ENCODE measurements at places on chromosomes 3 and 15.

- no peak for DNase-seq
Measured at GRCh38 chr3:181941250-181941649, 229.5 kb downstream of the SOX2 start.

GRCh38 chr3:145650170-145650569, 510.8 kb downstream of the PLOD2 start:
- no peak for DNase-seq

DNA sequence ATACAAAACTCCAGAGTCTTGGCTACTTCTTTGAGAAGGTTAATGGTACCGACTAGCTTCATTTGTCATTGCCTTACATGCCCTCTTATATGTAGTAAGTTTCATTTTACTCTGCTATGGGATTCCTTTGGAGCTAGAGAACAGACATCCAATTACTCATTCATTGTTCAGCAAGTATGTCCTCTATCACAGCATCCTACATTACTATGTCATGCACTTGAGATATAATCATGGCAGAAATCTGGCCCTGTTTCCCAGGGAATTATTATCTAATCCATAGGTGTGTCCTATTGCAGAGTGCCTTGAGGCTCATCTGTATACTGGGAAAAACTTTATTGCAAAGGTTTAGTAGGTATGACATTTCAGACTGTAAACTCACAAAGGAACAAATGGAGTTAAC, 333.1 kb upstream of the NECTIN3 start:
- DNase-seq = no peak

GRCh38 chr15:39191871-39192291, 389.0 kb upstream of the THBS1 start:
- no peak for DNase-seq

DNA sequence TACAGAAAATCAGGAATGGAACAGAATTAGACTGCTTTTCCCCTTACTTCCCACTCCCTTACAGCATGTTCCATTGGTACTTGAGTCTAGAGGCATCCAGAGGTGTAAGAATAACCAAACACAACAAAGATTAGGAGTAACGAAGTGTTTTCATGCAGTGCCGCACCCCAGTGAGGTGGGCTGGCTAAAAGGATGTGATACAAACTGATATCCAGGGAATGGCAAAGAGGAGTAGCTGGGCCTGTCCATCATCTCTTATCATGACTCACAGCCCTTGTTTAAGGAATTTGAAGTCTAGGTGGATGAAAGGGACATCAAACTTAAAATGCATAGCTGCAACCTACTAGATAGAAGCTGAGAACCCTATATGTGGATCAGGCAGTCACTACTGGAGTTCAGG, 16.4 kb downstream of the SCG5 start:
- DNase-seq = no peak

GRCh38 chr3:9087831-9088413, 124.7 kb upstream of the RAD18 start:
- no peak for DNase-seq

DNA sequence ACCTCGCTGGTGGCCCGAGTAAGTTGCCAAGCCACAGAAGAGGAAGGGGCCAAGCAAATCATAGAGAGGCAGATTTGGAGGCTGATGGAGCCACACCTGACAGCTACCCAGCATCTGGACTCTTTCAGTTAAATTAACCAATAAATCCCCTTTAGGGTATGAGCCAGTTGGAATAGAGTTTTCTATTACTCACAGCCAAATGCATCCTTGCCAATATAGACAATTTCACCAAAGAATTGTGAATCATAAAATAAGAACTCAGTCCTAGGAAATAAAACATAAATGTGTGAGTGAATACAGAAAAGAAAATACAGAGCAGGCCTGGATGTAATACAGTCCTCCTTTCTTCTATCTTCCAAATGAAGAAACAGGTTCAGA, 161.6 kb upstream of the ANKRD28 start:
- DNase-seq = no peak

DNA sequence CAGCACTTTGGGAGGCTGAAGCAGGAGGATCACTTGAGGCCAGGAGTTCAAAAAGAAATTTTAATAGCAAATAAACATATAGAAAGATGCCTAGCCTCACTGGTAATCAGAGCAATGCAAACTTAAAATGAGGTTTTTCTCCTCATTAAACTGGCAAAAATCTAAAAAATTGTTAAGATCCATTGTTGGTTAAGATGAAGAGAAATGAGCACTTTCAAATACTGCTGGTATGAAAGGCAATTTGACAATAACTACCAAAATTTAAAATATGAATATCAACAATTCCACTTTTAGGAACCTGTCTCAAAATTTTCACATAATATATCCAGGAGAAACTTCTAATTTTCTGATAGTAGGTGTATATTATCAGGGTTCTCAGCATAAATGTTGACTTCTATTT, 100.6 kb upstream of the CTDSPL start:
- no peak for DNase-seq

GRCh38 chr3:156539051-156539450, 15.9 kb downstream of the SSR3 start:
- no peak for DNase-seq

- no peak for DNase-seq
Measured at GRCh38 chr3:14137004-14137403, 12.2 kb downstream of the TMEM43 start.

- no peak for DNase-seq
Measured at GRCh38 chr3:159941038-159942000, 47.3 kb upstream of the IL12A start.

DNA sequence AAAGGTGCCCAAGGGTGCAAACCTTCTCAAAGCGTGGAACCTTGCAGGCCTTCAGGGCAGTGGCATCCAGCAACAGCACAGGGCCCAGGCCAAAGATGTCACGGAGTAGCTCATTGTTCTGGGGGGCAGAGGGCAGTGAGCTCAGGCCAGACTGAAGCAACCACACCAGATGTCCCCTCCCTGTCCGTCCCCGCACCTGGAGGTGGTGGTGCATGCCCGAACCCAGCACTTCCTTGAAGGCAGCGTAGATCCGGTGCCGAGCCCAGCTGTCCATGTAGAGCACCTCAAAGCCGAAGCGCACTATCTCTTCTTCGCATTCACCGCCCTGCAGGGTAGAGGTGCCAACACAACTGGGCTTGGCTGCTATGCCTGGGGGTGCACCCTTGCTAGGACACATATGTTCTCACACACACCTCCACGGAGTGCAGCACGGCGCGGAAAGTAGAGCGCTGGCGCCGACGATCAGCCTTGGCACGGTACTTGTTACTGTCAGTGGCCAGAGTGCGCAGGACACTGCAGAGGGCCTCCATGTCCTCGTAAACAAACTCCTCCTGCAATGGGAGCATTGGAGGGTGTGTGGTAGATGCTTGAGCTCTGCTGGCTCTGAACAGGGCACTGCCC, 3.7 kb downstream of the IFRD2 start:
- DNase-seq = no peak

- no peak for DNase-seq
Measured at GRCh38 chr15:59997070-59997701, 6.9 kb upstream of the FOXB1 start.

DNA sequence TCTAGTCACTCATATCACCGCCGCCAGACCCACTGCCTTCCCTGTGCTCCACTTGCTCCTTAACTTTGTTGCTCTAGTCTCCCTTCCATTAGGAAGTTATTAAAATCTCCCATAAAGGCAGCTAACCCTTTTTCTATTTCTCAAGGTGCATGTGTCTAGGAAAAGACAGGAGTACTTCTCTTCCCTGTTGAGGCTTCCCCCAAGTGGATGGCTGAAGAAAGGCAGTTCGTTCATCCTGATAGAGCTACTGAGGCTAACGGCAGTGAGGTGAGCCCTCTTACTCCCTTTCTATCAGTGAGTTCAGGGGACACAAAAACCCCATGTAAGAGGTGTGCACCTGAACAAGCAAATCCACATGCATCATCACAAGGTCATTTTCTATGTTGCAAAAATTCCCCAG, 397.8 kb downstream of the IGSF11 start:
- no peak for DNase-seq

GRCh38 chr3:43856351-43856750, 165.6 kb downstream of the ABHD5 start:
- DNase-seq = no peak

GRCh38 chr3:51620543-51620942, 50.5 kb upstream of the TEX264 start:
- no peak for DNase-seq

- no peak for DNase-seq
Measured at GRCh38 chr15:29756358-29757267, 65.7 kb downstream of the TJP1 start.

DNA sequence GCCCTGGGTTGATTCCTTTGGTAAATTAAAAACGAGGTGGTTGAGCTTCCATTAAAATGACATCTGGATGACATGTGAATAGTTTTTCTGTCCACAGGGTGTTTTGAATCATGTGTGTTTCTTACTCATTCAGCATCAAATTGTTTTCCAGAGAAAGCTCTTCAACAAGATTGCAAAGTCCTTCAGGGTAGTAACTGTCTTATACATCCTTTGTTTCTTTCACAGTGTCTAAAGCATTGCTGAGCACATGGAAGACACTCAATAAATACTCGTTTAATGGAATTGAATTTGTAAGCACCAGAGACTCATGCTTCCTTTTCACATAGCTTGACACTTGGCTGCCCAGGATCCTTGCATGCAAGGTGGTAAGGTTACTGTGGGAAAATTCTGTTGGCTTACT, 223.1 kb upstream of the CNTN6 start:
- no peak for DNase-seq

- DNase-seq = no peak
Measured at GRCh38 chr3:156681002-156681401, 6.6 kb downstream of the TIPARP start.

DNA sequence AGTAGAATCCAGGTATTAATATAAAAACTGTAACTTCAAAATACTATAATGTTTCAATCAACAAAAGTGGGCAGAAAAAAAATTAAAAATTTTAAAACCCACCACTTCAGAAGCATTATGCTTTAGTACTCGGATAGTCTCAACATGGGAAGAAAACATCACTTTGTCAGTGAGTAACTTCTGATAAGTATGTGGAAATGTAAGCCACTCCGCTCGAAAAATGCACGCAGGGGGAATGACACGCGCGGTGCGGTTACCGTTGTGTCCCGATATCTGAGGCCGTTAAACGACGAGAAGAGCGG, 656 bp downstream of the NGLY1 start:
- DNase-seq = no peak

GRCh38 chr15:74036271-74037170, 42.0 kb downstream of the PML start:
- no peak for DNase-seq

GRCh38 chr15:40743921-40744814, 10.9 kb downstream of the RMDN3 start:
- peak; percentile 56 for DNase-seq

- DNase-seq = no peak
Measured at GRCh38 chr15:87155771-87156170, 1076.1 kb downstream of the AGBL1 start.

GRCh38 chr3:136856665-136857064, 5.3 kb upstream of the NCK1 start:
- no peak for DNase-seq

DNA sequence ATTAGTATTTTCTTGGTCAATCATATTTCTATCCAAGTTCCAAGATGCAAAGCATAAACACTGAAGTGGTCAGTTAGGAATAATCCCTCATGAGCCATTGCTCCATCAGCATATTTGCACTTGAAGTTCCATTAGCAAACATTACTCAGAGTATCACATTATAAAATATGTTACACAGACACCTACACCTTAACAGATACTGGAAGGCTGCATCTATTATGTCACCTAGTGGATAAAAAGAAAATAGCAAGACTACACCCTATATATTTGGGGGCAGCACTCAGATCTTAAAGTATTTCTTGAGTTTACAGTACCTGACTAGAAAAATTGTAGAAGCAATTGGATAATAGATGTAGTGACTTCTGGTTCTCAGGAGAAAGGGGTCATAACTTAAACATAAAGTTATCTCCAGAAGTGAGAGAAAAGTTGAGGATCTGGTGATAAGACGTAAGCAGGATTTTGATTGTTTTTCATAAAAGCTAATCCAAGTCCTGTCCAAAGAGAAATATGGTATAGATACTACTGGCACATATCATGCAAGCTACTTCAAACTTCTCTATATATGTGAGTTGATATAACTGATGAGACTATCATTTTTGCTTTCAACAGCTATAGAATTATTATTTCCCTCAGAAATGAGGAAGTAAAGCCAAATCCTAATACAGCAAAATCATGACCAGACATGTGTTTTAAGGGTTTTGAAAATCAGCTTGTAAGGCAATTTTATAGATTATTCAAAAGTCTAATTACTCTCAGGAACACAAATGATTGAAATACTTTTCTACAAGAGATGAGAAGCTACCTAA, 422.2 kb downstream of the GBE1 start:
- no peak for DNase-seq

- DNase-seq = peak; percentile 93
Measured at GRCh38 chr15:65028921-65029735, at the start of gene MTFMT. MTFMT (minus strand) TSS chr15:65029639; CDS start chr15:65029613, 26 bp downstream.

DNA sequence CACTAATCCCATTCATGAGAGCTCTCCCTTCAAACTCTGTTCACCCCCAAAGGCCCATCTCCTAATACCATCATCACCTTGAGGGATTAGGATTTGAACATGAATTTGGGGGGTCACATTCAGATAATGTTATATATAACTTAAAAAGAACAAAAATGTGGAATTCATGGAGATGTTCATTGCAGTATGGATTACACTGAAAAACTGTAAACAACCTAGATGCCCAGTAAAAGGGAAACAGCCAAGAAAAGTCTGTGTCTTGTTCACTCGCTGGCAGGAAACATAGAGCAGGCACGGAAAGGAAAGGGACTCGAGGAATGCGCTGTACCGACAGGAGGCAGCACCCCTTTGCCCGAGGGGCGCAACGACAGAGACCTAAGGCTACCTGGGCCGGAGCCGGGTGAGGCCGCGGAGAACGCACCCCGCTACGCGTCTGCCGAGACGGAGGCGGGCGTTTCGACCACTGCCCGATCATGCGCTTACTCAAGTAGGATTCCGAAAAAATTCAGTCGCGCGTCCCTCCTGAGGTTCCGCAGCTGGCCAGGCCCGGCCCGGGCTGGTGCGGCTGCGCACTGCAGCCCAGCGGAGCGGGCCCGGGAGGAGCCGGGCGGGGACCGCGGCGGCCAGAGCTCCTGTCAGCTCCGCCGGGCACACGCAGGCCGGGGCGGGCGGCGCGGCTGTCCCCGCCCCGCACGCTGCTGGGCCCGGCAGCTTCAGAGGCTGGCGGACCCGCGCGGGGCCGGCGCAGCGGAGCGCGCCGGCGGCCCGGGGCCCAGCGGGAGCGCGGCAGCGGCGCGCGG, 862 bp upstream of the MAN2A2 start:
- DNase-seq = peak; percentile 38
